ENCODE measurements at places on chromosomes 4 and X.

GRCh38 chr4:6221851-6222760, 21.8 kb upstream of the JAKMIP1 start:
- peak; percentile 40 for ATAC-seq

DNA sequence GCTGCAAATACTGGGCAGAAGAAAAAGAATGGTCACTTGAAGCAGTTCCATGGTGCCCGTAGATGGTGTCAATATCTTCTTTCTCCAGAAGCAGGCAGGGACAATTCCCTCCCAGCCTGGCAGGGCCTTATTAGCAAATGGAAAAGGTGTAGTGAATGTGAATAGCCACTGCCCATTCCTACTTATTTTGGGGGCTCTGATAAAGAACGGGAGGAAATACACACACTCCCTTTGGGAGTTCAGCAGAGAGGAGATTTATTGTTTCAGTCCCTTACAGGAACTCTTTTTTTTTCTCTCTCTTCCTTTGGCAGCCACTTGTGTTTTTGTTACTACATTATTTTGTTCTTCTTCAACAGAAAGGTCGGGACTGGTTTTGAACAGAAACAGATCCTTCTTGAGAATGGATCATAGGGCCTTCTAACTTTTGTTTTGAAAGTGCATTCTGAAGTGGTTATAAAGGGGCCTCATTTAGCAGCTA, at the start of gene EMCN:
EMCN (minus strand) TSS at position 159 of the 478 bp plus-strand sequence; CDS start at position 51, 108 bp downstream.
- ATAC-seq, result 0 out of 3 replicates have a peak, but pooled peaks have one; percentile 28

GRCh38 chrX:25721564-25721963, 416.6 kb upstream of the MAGEB18 start:
- no peak for ATAC-seq

GRCh38 chr4:8101213-8102075, 57.2 kb downstream of the ABLIM2 start:
- ATAC-seq, result no peak

DNA sequence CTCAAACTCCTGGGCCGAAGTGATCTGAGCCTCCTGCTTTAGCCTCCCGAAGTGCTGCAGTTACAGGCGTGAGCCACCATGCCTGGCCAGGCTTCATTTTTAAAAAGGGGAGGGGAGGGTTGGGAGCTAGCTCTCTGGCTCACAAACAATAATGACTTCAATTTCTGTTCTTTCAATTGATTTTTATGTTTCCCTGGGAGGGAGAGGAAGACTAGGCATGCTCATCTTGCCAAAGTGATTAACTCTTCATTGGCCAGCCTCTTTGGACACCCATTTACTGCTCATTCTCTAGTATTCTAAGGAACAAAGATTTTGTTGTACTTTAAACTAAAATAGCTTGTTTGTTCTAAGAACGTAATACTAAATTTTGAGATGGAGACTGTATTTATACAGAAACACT, 43.4 kb upstream of the TRIM2 start:
- no peak for ATAC-seq
